ENCODE measurements at places on chromosomes 7 and 10. TPM values are rescaled to one million over a fixed set of nuclear protein-coding genes. Genes with fewer than 3 reads are reported as not detected.

The DGKI gene
- total RNA-seq: 7.7 TPM

The KCND2 gene
- not detected for total RNA-seq

The TMEM176B gene
- total RNA-seq: 344 TPM

The TAS2R4 gene
- 0.40 TPM for total RNA-seq

The HIF1AN gene
- total RNA-seq: 41.1 TPM

The OR13A1 gene
- total RNA-seq: not detected

The VPS37D gene
- total RNA-seq: 2.5 TPM

The ALOX5 gene
- 12.9 TPM for total RNA-seq

The INTS1 gene
- 30.6 TPM for total RNA-seq

The STAG3 gene
- 0.64 TPM for total RNA-seq

The CPVL gene
- 14.4 TPM for total RNA-seq

The FGFR2 gene
- total RNA-seq: 5.5 TPM

The NPY4R gene
- total RNA-seq: not detected

The CRYGN gene
- total RNA-seq: 0.11 TPM

The NUB1 gene
- total RNA-seq: 33.3 TPM

DNA sequence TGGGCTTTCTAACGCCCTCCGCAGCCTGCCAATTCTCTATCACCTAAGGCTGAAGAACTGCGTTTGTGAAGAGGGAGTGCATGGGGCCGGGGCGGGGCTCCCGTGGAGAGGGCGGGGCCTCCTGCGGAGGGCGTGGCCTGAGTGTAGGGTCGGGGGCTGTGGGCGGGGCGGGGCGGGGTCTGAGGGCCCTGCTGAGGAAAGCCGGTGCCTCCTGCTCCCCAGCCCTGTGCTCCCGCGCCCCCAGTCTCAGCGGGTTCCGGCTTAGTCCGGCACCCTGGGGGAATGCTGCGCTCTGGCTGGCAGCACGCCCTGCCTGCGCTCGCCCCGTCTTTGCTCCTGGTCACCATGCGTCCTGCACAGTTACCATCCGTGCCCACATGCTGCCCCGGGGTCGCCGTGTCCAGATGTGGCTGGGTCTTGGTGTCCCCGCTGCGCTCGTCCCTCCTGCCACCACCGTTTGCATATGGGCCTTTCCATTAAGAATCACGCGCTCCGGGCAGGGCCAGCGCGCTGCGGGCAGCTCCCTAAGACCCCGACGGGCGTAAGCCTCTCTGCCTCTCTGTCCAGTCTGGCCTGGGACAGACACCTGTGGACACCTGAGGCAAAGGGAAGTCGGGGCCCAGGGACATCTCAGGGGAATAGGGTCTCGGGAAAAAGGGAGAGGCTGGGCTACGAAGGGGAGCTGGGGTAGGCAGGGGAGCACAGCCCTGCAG is 144.0 kb upstream of the RET start:
- DNase-seq: no peak

DNA sequence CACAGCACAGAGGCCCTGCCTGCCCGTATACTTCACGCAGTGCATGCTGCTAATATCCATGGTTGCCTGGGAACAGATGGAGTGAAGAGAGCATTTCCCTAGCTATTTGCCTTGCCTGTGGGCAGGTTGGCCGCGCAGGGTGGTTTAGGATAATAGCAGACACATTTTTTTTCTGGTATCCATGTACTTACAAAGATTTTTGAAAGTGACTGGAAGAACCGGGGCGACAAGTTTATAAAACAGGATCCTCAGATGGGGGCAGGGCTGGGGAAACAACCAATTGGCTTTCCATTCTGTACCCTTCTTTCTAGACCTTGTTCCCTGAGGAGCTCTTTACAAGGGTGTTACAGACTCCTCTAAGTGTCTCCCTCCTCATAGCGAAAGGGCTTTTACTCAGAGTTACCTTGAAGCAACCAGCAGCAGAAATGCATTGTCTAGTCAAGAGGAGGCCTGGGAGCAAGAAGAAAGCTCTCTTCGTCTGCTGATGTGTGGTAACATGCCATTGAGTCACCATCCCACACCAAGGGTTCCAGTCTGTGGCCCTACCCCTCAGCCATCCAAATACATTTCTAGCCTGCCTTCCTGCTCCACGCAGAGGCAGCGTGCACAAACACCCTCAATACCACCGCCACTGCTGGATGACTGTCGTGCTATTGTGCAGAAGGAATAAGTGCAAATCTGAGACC is 31.5 kb downstream of the MTURN start:
- no peak for DNase-seq

GRCh38 chr10:116873134-116873533 is 23.8 kb downstream of the ENO4 start:
- no peak for DNase-seq

GRCh38 chr10:74922921-74923320 is 96.5 kb downstream of the KAT6B start:
- DNase-seq: no peak

DNA sequence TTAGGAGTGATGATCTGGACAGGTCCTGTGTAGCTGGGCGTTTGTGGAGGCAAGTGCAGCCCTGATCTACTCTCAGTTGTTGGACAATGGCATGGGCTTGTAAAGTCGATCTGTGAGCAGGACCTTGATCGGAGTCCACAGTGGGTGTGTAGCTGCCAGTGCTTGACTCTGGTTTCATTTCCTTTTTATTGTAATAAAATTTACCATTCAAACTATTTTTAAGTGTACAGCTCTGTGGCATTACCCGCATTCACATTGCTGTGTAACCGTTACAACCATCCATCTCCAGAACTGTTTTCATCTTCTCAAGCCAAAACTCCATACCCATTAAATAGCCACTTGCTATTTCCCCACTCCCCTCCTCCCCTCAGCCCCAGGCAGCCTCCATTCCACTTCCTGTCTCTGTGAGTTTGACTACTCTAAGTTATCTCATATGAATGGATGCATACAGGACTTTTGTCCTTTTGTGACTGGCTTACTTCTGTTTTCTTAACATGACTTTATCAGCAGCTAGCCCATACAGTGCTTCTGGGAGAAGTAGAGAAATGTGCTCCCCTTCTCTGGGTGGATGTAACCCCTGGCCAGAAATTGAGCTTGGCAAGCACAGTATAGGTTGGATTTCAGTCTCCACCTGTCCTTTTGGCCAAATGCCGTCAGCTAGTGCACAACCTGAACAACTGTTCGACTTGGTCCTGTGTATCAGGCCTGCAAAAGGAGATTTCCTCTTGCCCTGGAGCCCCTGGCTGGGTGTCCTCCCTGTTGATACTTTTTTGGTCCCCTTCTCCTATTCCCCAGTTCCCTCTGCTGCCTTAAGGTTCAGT is 180.0 kb downstream of the LRMDA start:
- DNase-seq: no peak

DNA sequence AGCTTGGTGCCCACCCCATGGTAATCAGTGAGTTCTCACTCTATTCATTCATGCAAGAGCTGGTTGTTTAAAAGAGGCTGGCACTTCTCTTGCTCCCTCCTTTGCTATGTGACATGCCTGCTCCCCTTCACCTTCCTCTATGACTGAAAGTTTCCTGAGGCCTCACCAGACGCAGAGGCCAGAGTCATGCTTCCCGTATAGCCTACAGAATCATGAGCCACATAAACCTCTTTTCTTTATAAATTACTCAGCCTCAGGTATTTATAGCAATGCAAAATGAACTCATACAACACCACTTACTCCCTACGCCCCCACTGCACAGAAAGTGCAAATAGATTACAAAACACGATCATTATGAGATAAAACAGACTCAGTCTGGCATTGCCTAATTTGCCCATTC is 39.0 kb downstream of the SEC61G start:
- no peak for DNase-seq

- DNase-seq: no peak
Observed at GRCh38 chr7:131482800-131483199, 73.6 kb downstream of the PODXL start.

GRCh38 chr7:25849500-25850184 is 302.4 kb upstream of the NFE2L3 start:
- peak; percentile 54 for DNase-seq

GRCh38 chr10:13416760-13417159 is 68.7 kb upstream of the SEPHS1 start:
- DNase-seq: no peak

- no peak for DNase-seq
Observed at GRCh38 chr7:1555813-1556543, at the start of gene TMEM184A. TMEM184A (minus strand) TSS chr7:1556205; CDS start chr7:1555484, 721 bp downstream.

DNA sequence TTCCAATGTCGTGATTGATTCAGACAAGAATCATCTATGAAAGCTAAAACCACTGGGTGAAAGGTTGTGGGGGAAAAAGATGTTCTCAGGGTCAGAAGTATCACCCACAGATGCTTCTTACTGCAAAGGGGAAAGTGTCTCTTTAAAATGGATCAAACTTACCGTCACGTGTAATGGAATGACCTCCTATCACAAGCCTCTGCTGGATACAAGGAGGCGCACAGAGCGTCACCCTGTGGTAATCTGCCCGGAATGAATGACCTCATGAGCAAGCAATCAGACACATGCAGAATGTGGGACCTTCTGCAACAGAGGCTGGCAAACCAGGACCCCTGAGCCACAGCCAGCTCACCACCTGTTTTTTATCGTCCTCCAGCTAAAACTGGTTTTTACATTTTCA is 33.0 kb downstream of the WIPF3 start:
- peak; percentile 80 for DNase-seq

- no peak for DNase-seq
Observed at GRCh38 chr10:100688201-100688600, 57.2 kb upstream of the PAX2 start.

DNA sequence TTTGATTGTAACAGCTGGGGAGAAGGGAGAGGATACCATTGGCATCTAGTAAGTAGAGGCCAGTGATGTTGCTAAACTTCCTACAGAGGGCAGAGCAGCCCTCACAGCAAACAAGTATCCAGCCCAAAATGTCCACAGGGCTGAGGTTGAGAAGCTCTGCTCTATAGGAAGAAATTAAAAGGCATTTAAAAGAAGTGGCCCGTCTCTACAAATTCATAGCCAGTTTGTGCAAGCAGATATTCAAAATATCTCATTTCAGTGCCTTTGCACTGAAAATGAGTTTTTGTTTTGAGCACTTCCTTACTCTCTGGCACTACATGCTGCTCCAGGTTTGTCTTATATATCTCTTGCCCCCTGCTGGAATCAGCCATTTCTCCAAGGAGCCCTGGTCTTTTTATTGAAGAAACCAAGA is 330.0 kb downstream of the BBS9 start:
- no peak for DNase-seq

GRCh38 chr10:43689955-43690771 is 41.5 kb upstream of the ZNF32 start:
- peak; percentile 96 for DNase-seq

- DNase-seq: no peak
Observed at GRCh38 chr10:22341190-22341925, 3.9 kb upstream of the SPAG6 start.

DNA sequence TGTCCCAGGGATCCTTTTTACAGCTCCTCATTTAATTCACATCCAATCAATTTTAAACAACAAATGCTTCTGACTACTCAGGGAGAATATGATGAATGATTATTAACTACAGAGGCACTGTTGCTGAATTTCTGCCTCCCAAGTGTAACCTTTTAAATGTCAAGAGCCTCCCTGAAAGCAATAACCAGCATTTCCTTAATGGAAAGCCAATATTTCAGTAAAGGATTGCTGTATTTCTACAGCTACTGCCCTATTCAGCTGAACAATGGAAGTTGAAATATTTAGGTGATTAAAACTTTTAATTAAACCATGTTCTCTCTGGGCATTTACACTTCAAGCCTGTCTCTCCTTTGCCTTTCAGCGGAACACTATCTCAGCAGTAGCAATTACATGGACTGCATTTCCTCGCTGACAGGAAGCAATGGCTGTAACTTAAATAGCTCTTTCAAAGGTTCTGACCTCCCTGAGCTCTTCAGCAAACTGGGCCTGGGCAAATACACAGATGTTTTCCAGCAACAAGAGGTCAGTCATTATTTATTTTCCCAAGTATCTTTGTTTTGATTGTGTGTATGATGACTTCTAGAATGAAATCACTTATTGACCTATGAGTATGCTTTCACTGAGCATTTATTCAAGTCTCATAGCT is 304.7 kb downstream of the BICC1 start:
- DNase-seq: no peak

DNA sequence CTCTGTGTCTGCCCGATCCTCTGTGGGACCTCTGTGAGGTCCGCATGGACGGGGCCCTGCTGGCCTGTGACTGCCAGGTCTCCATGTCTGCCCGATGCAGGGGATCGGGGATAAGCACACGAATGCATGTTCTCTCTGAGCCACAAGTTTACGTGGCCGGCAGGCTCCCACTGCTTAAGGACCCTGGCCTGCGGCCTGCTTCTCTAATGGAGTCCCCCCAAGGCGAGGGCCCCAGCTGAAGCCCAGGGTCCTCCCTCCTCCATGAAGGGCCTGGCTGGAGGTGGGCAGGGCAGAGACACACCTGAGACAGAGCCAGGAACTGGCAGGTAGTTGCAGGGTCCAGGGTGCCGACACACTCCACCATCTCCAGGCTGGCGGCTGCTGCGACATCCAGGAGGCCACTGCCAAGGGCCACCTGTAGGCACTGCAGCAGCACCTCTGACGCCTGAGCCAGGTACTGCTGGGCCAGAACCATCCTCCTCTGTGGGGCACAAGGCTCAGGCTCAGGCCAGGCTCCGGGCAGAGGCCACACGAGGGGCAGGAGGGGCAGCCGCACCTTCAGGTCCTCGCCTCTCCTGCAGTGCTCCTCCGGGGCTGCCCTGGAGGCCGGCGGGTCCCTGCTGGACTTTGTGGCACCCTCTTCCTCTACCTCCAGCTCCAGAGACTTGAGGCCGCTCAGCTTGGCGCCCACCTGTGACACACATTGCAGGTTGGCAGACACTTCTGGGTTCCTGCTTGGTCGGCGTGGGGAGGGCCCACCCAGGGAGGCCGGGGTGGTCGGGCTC is 60.9 kb upstream of the NKX6-2 start:
- DNase-seq: no peak

DNA sequence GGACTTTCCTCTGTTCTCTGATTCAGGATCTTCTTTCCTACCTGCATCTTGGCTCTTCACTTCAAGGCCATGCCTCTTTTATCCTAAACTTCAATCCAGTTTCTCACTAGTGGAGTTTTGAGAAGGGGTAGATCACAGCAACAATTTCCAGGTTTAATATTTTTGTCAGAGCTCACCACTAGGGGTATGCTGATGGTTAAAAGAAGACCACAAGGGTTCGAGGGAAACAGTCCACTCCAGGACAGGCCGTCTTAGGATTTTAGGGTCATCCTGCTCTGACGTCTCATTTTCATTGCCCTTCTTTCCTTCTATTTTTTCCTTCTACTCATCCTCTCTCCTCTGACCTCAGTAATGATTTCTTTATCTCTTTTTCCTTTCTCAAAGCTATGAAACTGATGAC is 11.3 kb downstream of the STAG3 start:
- DNase-seq: no peak

DNA sequence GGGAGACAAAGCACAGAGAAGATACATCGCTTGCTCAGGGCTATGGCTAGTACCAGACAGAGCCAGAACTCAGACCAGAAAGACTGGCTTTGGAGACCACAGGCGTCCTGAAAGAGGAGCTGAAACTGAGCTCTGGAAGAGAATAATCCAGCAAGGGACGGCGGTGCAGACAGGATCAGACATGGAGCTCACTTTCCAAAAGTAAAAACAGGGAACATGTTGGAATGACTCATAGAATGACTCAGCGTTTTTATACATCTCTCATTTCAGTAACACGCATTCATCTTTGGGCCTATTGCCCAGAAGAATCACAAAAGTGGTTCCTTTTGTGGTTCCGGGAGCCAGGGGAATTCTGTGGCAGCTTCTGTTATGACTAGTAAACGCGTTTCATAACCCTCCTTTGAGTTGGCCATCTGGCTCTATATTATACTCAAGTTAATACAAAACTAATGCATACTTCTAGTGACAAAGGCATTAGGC is 37.2 kb downstream of the PLEKHS1 start:
- DNase-seq: no peak

- no peak for DNase-seq
Observed at GRCh38 chr7:7639847-7640220, 718 bp upstream of the UMAD1 start.
